ENCODE measurements at places on chromosomes 2 and 18.

- DNase-seq, result no peak
Observed at GRCh38 chr2:10058251-10059015, 15.1 kb downstream of the KLF11 start.

GRCh38 chr2:200968162-200968561 lies 4.7 kb upstream of the ORC2 start:
- DNase-seq, result no peak

GRCh38 chr2:58039170-58039611 lies 7.4 kb upstream of the VRK2 start:
- no peak for DNase-seq

GRCh38 chr18:22702806-22703205 lies 230.3 kb upstream of the RBBP8 start:
- DNase-seq, result no peak

- no peak for DNase-seq
Observed at GRCh38 chr2:85231952-85232351, 95.8 kb downstream of the TGOLN2 start.

DNA sequence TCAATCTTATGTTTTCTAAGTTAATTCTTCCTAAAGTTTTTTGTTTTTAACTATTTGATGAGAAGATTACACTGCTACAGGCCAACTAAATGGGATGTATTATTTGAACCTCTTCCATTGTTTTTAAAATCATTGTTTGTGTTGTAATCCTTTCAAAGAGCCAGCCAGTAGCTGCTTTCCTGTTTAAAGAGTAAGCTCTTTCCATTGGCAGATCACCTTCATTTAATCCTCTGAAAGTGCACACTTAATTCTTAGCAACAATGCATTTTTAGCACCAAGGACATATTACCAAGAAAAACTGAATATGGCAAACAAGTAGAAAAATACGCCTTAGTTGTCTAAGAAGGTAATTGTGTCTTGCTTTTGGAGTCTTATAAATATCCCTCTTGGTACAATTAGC lies 54.0 kb downstream of the MEIS1 start:
- peak; percentile 19 for DNase-seq

DNA sequence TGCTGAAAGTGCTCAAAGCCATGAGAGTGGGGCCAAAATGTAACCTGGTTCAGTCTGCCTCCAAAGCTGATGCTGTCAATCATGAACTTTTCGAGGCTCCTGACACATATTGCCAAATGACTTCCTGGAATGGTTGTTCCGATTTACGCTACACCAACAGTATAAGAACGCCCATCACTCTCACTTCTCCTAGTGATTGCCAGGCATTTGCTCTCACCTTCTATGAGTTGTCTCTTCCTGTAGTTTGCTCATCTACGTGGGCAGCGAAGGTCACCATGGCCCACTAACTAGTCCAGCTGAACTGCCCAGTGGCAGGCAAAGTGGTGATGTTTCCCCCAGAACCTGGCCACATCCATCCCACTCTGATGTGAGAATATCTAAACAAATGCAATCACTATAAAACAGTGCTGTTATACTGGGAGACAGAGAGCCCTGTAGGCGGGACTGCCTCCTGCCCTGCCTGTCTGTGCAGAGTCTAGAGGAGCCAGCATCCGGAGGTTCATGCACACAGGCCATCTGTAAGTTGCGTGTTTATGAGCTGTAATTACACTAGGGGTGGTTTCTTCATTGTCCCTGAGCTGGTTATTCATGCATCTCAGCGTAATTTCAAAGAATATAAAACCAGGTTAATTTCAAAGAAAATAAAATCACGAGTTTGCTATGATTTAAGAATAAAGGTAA lies 8.8 kb upstream of the CABLES1 start:
- DNase-seq, result no peak

DNA sequence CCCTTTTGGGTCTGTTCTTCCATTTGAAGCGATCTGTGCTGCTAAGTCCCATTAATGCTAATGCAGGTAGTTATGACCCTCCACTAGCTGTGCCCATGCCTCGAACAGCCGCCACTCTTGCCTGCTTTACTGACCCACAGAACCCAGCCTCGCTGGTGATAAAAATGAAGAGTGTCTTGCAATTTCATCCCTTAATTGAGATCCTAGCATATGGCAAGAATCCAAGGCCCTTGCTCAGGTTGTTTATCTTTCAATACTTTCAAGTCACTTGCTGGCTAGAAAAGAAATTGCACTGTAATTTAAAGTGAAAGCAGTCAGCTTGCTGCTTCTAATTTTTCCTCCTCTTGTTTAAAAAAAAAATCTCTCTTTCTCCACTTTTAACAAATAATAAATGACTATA lies 73.6 kb downstream of the ZNF521 start:
- peak; percentile 81 for DNase-seq

DNA sequence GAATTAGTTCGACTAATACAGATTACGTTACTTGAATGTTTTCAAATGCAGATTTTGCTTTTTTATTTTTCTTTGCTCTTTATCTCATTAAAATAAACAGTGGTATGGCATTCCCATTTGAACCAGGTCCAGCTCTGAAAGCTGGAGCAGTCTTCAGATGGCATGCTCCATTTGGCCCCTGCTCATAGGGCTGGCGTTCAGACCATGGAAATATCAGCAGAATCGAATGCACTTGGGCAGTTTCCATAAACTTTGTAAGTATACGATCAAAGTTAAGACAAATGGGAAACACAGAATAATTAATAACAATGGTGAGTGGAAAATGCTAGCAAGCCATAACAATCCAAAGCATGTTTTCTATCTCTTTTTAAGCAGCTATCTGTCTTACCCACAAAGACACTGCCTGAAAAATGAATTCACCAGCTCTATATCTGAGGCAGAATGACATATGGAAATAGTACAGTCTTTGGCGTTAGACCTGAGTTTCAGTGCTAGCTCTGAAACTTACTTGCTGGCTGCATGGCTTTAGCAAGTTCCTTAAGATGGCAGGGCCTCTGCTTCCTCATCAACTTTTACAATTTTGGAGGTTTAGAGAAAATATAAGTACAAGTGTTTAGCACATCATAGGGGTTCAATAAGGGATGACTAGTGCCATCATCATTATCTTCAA lies 131.6 kb downstream of the BCL2 start:
- no peak for DNase-seq

DNA sequence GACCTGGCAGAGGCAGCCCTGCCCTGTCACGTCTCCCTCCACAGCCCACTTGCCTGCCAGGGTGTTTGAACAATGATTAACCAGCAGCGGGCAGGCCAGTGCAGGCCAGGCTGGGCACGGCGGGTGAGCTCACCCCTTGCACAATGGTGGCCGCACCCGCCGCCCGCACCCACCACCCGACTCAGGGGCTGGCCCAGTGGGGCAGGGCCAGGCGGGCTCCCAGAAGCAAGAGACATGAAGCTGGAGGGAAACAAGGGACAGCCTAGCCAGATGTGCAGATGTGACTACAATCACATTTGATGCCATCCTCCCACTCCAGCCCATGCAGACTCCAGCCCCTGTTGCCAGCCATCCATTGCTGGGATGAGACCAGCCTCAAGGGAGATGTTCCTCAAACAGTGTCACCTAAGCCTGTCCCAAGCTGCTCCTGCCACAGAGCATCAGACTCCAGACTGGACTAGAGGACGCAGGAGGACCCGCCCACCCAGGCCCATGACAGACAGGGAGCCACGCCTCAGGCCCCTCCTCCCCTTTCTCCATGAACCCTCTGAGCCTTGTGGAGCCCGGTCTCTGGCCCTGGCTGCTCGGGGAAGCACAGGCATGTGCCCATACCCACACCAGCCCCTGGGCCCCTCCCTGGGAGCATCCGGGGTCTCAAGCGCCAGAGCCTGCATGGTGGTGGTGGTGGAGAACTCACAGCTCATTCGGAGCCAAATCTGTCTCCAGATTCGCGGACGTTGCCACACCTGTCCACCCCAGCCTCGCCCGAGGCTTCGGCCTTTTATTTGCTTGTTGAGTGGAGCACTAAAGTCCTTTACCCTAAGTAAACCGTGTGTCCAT lies 45.0 kb downstream of the SDC1 start:
- no peak for DNase-seq

DNA sequence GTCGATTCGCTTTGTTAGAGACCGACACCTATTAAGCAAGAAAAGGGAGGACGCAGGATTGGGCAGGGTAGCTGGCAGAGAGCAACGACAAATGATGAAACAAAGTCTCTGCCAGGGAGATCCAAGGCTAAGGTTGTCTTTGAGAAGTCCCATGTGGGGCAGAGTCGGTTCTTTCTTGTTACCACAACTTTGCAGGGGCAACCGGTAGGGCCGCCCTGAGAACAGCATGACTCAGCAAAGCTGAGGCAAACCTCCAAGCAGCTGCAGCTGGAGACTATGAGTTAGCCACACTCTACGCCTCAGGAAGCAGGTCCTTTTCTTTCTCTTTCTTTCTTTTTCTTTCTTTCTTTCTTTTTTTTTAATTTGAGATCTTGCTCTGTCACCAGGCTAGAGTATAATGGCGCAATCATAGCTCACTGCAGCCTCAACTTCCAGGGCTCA lies 452.3 kb upstream of the ID2 start:
- DNase-seq, result no peak

GRCh38 chr2:115596659-115597375 lies 1154.4 kb downstream of the DPP10 start:
- DNase-seq, result no peak

DNA sequence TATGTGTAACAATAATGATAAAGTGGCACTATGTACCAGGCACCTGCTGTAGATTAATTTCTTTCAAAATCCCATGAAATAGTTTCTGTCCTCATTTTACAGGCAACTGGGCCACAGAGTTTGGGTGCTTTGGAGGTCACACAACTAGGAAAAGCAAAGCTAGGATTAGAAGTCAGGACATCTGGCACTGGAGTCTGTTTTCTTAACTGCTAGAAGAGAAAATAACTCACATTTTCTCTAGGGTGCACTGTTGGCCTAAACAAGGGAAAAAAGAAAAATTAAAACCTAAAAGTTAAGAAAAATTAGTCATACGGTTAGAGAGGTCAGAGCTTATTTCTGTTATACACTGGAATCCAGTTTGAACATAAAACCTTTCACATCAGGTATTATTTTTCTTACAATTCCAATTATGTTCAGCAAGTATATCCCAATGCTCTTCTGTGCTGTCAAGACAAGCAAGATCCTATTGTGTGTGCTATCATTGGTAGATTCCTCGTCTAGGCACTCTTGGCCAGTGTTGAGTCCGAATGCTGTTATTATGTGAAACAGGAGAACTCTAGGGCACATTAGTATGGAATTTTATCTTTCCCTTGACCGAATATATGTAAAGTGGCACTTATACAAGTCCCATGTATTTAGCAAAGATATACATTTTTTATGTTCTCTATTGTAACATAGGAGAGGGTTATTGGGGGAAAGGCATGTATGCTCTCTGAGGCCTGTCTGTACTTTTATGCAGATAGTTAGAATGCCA lies 1.5 kb upstream of the OSGEPL1 start:
- peak; percentile 56 for DNase-seq

- DNase-seq, result no peak
Observed at GRCh38 chr2:86193901-86194567, 1.2 kb downstream of the IMMT start.

DNA sequence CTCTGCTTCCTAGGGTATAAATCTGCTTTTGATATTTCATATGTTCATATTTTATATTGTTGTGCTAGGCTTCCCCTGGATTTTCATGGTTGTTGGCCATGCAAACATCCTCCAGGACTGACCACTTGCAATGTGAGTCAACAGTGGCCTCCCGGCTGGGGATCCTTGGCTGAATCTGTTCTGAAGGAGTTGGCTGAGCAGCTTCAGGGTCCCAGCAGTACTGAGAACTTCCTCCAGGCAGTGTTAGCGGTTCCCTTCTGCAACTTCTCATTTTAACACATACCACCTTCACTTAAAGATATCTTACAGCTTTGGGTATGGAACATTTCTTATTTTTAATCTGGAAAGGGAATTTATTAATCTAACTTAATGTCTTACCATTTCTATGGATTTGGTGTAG lies 122.1 kb downstream of the DTNB start:
- no peak for DNase-seq

- DNase-seq, result no peak
Observed at GRCh38 chr2:68717305-68717661, 17.3 kb upstream of the ARHGAP25 start.

- no peak for DNase-seq
Observed at GRCh38 chr18:8816220-8816619, 110.9 kb downstream of the MTCL1 start.

DNA sequence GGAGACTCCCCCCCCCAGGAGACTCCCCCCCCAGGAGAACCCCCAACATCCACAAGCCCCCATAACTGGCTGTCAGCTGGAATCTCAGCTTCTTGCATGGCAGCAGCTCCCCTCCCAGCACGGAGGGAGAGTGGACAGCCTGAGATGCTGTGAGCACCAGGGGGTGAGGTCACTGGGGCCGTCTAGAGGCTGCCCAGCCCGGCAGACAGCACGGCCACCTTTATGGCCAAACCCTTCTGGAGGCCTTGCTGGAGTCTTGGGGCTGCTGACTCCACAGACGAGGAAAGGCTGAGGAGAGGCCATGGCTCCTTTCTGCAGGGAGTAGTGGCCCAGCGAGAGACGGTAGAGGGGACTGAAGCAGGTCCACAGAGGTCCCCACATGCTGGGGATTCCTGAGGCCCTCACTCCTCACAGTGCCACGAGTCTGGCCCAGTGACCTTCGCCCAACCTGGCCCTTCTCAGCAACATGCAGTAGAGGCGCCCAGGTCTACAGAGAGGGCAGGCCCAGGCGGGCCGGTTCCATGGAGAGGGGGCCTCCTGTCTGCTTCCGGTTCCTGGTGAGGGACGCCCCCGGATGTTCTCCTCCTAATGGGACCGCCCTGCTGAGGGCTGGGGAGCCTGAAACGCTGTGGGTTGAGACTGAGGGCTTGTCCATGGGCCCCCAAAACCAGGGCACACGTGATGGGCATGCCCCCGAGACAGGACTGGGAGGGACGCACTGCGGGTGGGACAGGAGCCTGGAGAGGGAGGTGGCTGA lies 122.6 kb upstream of the CTDP1 start:
- DNase-seq, result no peak

DNA sequence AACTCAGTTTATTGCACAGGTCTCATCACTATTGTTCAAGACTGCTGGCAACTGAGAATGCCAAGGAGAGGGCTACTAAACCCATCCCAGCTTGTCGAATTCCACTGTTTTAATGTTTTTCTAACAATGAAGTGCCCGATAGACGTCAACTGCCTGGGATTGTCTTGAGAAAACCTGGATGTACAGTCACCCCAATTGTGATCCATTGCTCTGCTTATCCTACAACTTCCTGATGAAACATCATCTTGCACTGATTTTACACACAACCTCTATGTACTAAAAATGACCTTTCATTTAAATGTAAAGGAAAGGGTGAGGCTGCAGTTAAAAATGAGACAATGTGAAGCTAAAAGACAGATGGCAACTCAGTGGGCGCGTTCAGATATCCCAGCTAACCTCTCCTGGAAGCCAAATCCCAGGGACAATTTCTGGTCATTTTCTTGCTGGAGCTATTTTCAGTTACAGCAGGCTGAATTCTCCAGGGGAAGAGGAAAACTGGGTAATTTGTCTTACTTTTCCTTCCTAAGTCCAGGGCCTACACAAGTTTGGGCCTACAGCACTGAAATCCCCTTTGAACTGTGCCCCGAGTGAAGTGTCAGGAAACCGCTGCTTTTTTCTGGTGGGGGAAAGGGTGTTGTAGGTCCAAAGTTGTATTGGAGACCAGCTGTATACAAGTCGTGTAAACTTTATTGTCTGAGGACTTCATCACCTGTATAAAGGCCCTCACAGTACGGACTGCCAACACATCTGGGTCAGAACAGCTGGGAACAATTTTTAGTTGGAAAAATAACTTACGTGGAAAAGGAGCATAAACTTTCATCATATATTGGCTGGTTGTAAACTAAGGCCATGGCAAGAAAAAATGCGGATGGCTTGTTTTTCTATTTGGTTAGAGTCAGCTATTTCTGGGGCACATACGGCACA lies 68.9 kb upstream of the LTBP1 start:
- no peak for DNase-seq

- no peak for DNase-seq
Observed at GRCh38 chr2:100352521-100352920, 30.2 kb upstream of the LONRF2 start.

Measured in NCI-H524 (cell line).